Hematopoietic multipotent progenitor cell treated with erythropoietin and hydrocortisone succinate and interleukin-3 and kit ligand, for 4 days (in vitro differentiated cells): ENCODE measurements at places on chromosomes 12 and 14.
A peak's percentile ranks its signal among the peaks of the same experiment; 100 is the strongest.

DNA sequence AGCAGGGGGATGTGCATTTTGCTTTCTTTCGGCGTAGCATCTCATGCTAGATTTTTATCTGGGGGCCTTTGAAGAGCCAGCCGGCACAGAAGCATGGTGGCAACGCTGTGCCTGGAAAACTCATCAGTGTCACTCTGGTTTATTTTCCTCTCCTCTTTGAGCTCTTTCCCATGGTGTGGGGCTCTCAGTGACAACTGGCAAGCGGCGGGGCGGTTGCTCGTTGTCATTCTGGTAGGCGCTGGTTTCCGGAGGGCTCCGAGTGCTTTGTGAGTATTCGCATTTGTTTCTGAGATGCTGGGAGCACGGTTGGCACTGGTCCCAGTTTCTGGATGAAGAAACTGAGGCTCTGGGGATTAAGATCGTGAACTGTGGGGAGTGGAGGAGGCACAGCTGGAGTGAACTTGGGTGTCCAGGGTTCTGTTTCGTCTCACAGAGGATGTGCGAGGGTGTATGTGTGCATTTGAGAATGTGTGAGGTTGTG lies 23.3 kb downstream of the TPCN1 start:
- no peak for DNase-seq

- no peak for DNase-seq
These were observed 274.2 kb upstream of the E2F7 start for GRCh38 chr12:77339610-77340009.

- DNase-seq = peak; percentile 60
These were observed 159.3 kb downstream of the DAD1 start for GRCh38 chr14:22429546-22430294.

DNA sequence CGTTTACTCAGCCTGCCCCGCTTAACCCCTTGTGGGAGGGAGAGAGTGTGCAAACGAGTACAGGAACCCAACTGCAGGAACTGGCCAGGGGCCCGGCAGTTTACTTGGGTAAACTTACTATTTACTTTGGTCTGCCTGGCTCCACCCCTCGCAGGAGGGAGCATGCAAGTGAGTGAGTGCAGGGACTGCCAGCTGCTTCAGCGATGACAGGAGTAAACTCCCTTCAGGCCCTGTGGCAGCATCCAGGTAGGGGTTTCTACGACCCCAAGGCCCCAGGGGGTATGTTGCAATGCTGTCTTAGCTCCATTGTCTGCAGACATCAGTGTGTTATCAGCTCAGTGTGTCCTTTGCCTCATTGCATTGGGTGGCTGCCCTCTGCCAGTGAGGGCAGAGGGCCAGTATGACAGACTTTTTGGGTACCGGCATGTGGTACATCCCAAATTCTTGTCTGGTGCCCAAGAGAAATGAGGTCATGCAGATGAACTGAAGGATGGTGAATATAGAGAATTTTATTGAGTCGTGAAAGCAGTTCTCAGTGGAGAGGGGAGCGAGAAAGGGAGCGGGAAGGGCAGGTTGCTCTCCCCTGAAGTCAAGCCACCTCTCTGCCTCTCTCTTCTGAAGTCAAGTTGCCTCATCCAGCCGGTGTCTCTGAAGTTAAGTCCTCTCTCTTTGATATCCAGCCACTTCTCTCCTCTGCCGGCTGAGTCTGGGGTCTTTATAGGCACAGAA lies 181.8 kb downstream of the FUT8 start:
- DNase-seq = no peak

GRCh38 chr12:15638231-15638630 lies 151.0 kb downstream of the EPS8 start:
- no peak for DNase-seq

DNA sequence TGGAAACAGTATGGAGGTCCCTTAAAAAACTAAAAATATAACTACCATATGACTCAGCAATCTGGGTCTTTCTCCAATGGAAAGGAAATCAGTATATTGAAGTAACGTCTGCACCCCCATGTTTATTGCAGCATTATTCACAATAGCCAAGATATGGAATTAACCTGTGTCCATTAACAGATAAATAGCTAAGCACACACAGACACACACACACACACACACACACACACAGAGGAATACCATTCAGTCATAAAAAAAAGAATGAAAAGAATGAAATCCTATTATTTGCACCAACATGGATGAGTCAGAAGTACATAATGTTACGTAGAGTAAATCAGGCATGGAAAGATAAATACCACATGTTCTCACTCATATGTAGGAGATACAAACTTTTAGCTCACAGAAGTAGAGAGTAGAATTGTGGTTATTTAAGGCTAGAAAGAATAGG lies 4.7 kb downstream of the KLRK1 start:
- no peak for DNase-seq

GRCh38 chr14:74984236-74985027 lies 18.3 kb upstream of the EIF2B2 start:
- DNase-seq = no peak

- no peak for DNase-seq
These were observed 29.8 kb downstream of the OR10P1 start for GRCh38 chr12:55666508-55666907.

GRCh38 chr12:124740691-124741137 lies 123.0 kb downstream of the SCARB1 start:
- DNase-seq = no peak

DNA sequence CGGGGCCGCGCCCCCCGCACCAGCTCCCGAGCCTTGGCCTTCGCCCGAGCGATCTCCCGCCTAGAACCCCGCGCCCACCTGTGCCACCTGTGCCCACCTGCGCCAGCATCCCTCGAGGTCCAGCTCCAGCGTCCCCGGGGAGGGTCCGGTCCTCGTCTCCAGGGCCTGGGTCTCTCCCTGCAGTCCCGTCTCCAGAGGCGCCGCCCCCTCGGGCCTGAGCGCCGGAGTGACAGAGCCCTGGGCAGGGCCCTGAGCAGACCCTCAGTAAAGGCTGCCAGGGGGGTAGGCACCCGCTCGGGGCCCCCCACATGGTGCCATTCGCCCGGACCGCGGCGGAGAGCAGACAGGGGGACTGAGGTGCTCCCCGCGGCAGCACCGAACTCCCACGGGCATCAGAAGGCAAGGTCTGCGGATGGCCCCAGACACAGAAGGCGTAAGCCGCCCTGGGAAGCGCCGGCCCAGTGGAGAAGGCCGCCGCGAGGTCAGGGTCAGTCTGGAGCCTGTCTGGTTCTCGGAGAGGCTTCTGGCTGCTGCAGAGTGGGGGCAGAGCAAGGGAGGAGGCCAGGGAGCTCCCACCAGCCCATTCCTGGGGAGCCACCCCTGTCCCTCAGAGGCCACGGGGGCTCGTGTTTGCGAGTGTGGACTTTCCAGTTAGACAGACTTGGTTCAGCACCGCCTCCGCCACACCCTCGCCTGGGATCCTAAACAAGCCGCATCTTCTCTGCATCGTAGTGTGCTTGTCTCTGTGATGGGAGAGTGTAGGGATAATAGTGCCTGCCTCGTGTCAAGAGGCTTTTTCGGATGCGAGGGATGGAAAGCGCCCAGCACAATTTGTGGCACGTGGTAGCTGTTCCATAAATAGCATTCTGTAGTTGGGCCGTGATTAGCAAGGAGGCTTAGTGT lies 1.1 kb upstream of the PPP1R13B start:
- DNase-seq = no peak

DNA sequence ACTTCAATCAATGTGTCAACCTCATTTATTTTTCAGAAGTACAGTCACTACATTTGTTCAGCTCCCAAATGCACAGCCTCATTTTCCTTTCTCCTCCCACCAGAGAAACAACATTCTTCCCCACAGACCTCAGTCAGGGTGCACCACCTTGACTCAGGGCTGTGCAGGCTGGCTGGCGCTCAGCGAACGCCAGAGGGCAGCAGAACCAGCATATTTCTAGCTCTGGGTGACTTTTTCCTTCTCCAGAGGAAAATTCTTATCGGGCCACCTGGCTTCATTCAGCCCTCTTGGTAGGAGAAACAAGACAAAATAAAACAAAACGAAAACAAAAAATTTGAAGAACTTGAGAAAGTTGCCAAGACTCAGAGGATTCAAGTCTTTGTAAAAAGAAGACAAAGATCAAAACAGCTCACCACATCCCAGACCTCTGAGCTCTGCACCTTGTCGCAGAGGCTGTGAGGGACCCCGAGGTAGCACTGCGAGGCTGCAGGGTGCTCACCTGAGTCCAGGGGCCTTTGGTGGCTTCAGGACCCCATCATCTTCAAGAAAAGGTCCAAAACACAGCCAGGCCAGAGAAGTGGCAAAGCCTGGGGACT lies 33.7 kb downstream of the PAH start:
- peak; percentile 47 for DNase-seq

- DNase-seq = no peak
These were observed 126.1 kb upstream of the EEA1 start for GRCh38 chr12:93055221-93055620.

DNA sequence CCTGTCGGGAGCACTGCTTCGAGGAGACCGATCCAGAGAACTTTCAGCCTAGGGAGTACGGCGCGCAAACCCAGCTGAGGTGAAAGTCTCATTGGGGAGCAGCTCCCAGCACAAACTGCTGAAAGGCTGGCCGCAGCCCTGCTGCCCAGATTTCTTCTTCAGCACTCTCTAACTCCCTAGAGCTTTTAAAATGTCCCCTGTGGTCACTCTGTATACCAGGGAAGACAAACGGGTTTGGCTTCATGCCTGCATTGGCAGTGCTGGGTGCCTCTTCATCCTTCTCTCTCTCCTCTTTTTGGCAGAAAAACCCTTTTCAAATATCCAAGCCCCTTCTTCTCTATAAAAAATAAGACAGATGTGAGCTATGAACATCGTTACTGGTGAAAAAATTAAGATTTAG lies 34.9 kb downstream of the BBS10 start:
- no peak for DNase-seq

DNA sequence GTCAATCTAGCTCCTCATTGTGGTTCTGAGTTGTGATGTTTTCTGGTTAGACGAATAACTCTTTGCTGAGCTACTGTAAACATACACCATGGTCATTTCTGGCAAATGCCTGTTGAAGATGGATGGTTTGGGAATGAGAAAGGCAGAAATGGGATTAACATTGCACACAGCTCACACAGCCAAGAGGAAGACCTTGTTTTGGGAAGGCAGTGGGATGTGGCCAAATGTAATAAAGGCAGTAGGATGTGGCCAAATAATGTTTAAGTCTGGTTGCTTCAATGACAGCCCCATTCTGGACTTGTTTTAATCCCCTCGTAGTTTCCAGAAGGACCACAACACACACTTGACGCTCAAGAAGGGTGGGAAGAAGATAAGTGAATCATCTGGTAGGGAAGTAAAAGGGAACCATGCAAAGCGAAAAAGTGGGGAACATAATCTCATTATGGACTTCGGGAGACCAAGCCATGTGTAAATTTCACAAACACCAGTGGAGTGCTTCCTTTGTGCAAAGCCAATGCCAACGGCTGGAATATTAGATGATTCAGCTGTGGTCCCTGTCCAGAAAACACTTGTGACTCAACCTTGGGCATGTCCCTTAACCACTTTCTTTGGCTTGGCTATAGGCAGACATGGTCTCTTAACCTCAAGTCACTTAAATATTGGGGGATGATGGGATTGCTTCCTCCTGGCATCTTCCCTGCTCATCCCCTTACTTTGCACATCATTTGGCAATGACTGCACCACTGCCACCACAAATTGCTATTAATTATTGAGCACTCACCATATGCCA lies 284.4 kb upstream of the CRY1 start:
- DNase-seq = no peak
